SK-N-MC (cell line): ENCODE measurements at places on chromosomes 3 and 15.

GRCh38 chr3:29536016-29536758, 255.3 kb downstream of the RBMS3 start:
- DNase-seq, result no peak

- no peak for DNase-seq
Measured at GRCh38 chr15:29337156-29337959, 67.7 kb upstream of the NSMCE3 start.

DNA sequence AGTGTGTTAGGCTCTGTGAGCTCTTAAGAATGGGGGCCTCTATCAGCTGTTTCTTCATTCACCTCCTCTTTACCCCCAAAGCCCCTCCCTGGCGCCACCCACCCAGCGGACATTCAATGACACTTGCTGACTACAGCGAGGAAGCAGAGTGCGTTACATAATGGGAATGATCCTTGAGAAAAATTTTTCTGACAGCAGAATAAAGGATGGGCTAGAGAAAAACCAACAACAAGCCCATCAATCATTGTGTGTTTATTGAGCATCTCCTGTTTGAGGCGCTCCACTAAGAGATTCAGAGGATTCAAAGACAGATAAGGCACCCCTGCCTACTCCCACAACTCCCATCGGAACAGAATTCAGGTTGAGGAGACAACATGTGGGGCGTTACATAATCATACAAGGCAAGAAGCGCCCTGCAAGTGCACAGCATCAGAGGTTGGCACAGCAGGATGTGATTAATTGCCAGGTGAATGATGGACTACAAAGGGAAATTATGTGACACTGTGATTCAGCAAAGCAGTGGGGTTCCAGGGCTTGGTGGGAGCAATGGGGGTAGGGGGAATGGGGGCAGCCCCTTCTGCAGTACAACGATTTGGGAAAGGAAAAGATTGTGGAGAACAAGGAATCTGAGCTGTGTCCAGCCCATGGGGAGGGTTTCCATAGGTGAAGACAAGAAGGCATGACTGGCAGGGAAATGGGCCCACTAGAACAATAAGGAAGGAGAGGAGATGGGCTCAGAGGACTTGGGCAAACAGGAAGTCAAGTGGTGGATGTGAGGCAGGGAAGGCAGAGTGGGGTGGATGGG, 141.3 kb upstream of the ATP2B2 start:
- DNase-seq, result no peak

DNA sequence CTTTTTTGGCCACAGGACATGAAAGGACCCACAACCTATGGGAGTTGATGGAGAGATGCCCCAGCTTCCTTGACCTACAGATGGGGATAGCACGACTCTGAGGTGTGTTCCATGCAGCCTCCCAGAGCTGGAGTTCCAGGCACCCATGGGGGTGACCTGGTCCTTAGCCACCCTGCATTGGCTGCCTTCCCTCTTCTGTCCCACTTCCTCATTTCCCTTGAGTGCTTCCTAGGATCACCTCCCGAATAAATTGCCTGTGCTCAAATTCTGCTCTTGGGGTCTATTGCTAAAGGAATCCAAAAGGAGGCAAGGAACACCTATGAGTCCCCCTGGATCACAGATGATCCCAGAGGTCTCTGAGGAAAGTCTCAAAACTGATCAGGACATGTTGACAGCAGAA, 24.7 kb upstream of the VIPR1 start:
- DNase-seq, result no peak

DNA sequence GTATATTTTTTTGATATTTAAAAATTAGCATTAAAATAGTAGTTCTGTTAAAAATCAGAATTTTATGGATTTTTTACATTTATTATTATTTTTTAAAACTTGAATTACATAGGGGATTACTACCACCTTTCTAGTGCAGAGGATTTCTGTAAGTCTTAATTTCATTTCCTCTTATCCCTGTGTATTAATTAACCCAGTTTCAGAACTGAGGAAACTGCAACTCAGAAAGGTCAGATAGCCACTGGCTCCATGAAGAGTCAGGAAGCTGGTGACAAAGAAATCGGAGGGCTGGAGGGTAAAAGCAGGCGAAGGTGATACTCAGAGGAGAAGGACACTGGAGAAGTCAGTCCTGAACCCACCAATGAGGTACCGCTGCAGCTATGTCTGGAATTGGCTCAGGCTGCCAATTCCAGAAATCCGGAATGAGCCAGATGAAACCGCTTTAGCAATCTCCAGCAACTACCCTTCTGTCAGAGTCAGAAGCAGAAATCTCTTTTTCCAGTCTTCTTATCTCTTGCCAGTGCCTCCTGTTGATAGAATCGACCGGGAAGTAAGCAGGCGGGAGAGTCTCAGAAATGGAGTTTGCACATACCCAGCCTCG, 308.5 kb downstream of the SV2B start:
- DNase-seq, result no peak

GRCh38 chr3:78660957-78661356, 1106.8 kb downstream of the ROBO1 start:
- DNase-seq, result no peak

DNA sequence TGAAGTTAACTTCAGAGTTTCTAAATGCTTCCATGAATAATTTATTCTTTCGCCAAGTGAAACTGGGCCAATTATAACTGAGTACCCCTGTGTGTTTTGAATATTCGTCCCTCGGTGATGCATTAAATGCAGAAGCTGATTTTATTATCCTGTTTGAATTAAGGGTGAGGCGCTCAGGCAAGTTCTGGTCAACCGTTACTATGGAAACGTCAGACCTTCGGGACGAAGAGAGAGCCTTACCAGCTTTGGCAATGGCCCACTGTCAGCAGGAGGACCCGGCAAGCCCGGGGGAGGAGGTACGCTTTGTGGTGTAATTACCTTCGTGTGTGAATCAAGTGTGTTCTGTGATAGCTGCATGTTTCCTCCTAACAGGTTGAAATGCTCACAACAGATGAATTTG, 239.8 kb downstream of the ITPR1 start:
- no peak for DNase-seq
